ENCODE measurements at places on chromosomes 6 and 20. TPM values are rescaled to one million over a fixed set of nuclear protein-coding genes. Genes with fewer than 3 reads are reported as not detected.

Gene BPI
- total RNA-seq = not detected

- peak; percentile 64 for DNase-seq
Measured at GRCh38 chr6:11700118-11700718, 78.4 kb downstream of the ADTRP start.

DNA sequence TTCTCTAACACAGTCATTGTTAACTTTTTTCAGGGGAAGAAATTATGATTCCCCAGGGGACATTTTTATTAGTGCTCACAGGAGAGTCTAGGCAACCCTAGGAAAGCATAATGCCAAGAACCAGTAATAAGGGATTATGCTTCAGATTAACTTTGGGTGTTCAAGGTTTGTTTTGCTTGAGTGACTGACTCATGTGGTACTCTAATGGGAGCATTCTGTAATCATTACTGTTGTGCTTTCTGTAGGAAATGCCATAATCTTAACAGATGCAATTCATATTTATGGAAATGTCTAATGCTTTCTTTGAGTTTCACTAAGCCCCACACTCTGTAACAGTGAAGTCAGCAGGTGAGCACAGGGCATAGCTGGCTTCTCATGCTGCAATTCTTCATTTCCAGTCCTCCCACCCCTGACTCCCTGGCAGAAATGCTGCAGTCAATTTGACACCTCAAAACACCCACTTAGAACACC is 263.4 kb upstream of the MAN1A1 start:
- no peak for DNase-seq

DNA sequence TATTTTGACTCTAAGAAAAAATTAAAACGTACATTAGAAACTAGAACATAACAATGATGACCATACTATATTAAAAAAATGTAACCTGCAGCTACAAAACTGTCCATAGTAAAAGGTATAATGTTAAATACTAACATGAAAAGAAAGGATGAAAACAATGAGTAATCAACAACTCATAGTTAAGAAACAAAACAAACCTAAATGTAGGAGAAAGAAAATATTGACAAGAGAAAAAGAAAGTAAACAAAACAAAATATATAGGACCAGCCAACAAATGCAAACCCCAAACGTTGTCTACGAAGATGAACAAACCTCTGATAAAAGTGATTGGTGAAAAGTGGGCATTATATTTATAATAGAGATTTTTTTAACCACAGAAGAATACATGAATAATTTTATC is 41.1 kb upstream of the ADGRG6 start:
- no peak for DNase-seq

GRCh38 chr6:97423190-97423589 is 140.2 kb upstream of the MMS22L start:
- DNase-seq = no peak
